ENCODE measurements at places on chromosomes 7 and 10.

DNA sequence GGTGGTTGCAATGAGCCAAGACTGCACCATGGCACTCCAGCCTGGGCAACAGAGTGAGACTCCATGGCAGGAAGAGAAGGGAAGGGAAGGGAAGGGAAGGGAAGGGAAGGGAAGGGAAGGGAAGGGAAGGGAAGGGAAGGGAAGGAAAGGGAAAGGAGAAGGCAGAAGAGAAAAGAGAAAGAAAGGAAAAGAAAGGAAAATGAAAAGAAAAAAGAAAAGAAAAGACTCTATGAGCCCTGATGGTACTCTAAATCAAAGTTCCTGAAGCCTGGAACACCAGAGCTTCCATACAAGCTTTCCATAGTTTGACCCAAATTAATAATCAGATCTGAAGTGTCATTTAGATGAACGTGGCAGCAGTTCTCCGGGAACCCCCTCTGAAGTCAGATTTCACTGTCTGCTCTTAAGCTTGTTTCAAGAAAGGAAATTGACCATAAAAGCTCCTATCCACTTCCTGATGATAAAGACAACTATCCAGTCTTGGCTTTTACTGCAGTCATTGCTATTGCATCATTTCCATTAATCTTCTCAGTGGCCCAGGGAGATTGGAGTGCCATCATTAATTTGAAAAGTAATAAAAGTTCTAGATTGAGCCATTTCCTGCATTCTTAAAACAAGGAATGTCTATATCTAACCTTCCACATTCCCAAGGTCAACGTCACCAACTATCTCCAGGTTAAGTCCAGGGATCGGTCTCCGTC, 44.2 kb upstream of the FRMD4A start:
- no peak for DNase-seq

DNA sequence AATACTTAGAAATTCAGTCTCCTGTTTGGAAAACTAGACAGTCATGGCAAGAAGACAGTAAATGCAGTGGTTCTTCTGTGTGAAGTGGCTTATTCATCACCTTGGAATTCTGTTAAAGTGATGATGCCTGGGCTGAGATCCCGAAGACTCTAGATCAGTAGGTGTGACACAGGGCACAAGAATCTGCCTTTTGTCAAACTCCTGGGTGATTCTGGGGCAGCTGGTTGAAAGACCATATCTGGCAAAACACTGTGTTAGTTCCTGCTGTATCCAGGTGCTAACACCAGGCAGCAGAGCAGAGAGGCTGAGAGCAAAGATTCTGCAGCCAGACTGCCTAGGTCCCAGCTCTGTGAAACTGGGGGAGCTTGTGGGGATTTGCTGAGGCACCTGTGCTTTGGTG, 26.5 kb downstream of the MRC1 start:
- no peak for DNase-seq

- DNase-seq: no peak
Measured at GRCh38 chr7:497946-498655, 21.5 kb downstream of the PDGFA start.

- DNase-seq: no peak
Measured at GRCh38 chr10:110898391-110898790, 20.6 kb downstream of the BBIP1 start.

- DNase-seq: no peak
Measured at GRCh38 chr10:49362596-49363260, 33.2 kb downstream of the DRGX start.

GRCh38 chr10:21978191-21978862, 25.2 kb downstream of the DNAJC1 start:
- DNase-seq: no peak

GRCh38 chr10:5960070-5960972, 17.0 kb downstream of the IL15RA start:
- no peak for DNase-seq

Measured in NCI-H510A treated with DMSO at 0.1 percent for 48 hours (cell line).